Ureter (tissue), 1 donor: ENCODE measurements at places on chromosomes 1 and 21. TPM values are rescaled to one million over a fixed set of nuclear protein-coding genes. Genes with fewer than 3 reads are reported as not detected.

Gene BGLAP
- total RNA-seq: 2.2 TPM

Gene OR6F1
- total RNA-seq: not detected

Gene DHX9
- 181 TPM for total RNA-seq

Gene PCBP3
- total RNA-seq: 7.1 TPM

Gene RNF186
- total RNA-seq: not detected

Gene REN
- 0.89 TPM for total RNA-seq
